ENCODE measurements at places on chromosomes 3 and 15. TPM values are rescaled to one million over a fixed set of nuclear protein-coding genes. Genes with fewer than 3 reads are reported as not detected.

SLC2A2 gene
- total RNA-seq, result not detected

MST1R gene
- 2.9 TPM for total RNA-seq

IGSF11 gene
- total RNA-seq, result 68.8 TPM

ONECUT1 gene
- not detected for total RNA-seq

CASR gene
- total RNA-seq, result 0.09 TPM

ITGA11 gene
- total RNA-seq, result 2.0 TPM

SLTM gene
- 112 TPM for total RNA-seq

RBPMS2 gene
- 2.7 TPM for total RNA-seq

RETNLB gene
- total RNA-seq, result not detected

ROPN1 gene
- not detected for total RNA-seq

SOX2 gene
- 48.4 TPM for total RNA-seq

POC1A gene
- 4.0 TPM for total RNA-seq

OCA2 gene
- 3.8 TPM for total RNA-seq

FGF12 gene
- 122 TPM for total RNA-seq

P2RY14 gene
- total RNA-seq, result 3.9 TPM
